NT2/D1 (cell line): ENCODE measurements at places on chromosomes 7 and 10.
A peak's percentile ranks its signal among the peaks of the same experiment; 100 is the strongest.

- no peak for DNase-seq
These were observed 17.8 kb upstream of the GATA3 start for GRCh38 chr10:8036506-8037198.

GRCh38 chr10:15705298-15705697, 14.4 kb downstream of the ITGA8 start:
- DNase-seq = no peak

DNA sequence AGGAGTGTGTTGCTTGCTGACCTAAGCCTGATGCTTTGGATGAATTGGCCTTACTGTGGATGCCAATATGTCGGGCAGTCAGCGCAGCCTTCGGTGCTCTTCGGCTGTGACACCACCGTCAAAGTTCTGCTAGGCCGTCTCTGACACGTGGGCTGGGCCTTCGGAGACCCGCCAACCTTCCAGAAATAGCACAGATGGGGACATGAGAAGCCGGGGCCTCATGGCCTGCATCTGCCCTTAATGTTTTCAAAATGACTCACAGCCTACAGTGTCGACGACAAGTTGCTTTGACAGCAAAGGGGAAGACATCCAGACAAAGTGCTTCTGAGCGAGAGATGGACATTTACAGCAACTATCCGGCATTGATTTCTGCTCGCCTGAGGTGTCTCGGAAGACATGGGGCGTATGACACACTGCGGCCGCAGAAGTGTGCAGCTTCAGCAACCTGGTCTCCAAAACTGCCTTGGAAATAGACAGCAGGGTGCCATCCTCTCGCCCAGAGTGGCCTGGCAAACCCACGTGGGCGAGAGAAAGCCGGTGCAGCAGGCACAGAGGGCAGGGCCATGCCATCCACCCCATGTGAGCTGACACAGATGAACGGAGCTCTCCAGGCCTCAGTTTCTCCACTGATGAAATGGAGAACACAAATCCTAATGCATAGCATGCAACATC, 94.0 kb upstream of the PPP2R2D start:
- no peak for DNase-seq

- DNase-seq = no peak
These were observed 37.3 kb downstream of the ZNF777 start for GRCh38 chr7:149423449-149424110.

DNA sequence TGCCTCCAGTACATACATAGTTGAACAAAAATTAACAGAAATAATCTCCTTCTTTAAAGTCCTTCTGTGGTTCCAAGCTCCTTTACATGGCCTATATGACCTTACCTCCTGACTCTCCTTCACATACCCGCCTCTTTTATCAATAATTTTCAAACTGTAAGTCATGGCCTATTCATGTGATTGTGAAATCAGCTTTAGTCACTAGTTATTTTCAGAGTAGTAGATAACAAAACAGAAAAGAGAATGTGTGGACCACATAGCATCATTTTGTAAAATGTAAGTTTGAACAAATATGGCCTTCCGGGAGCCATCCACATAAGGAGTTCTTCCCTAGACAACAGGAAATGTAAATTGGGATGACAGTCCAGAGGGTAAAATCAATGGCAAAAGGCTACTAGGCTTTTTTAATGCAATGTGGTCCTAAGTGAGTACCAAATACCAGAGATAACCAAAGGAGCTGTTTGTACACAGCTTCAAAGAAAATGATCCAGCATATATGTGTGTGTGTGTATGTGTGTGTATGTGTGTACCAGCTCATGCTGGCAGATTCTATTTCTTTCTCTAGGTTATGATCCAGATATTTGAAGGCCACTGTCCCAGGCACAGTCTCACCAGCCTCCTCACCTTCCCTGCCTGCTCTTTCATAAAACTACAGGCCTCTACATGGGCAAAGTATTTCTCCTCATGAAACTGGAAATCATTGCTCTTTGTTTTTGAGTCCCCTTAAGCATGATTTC, 12.3 kb upstream of the FAM133B start:
- no peak for DNase-seq

- DNase-seq = no peak
These were observed 108.2 kb downstream of the PIP4K2A start for GRCh38 chr10:22606164-22606614.

- DNase-seq = no peak
These were observed 26.8 kb downstream of the COBL start for GRCh38 chr7:51289623-51290303.

DNA sequence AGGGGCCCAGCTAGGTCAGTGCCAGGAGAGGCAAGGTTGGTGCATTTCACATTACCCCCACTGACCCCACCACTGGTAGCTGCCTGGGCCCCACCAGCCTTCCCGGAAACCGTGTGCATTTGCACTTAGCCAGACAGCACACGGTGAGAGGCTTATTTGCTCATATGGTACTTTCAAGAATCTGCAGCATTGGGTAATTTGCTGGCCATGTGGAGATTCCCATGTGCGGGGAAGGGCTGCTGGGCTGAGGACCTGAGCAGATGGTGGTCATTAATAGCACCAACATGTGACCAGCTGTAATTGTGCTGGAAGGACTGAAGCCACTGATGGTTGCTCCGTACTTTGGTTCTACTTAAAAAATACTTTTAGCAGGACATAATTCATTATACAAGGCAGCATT, 323.8 kb downstream of the DPP6 start:
- no peak for DNase-seq

GRCh38 chr7:106071356-106071998, 40.6 kb downstream of the SYPL1 start:
- no peak for DNase-seq

DNA sequence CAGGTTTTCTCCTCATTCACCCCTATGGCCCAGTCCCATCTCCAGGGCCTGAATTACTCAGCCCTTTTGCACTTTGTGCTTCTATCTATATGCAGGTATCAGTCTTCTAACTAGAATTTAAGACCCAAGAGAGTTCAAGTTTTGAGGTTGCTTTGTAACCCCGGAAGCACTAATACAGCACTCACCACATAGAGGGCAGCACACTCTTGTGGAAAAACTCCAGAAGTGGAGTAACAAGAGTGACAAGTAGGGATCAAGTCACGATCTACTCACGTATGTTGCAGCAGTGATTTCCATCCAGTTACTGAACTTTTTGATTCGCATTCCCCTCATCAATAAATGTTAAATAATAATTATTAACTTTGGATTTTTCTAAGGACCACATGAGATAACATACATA, 151.0 kb downstream of the CHCHD3 start:
- peak; percentile 9 for DNase-seq

DNA sequence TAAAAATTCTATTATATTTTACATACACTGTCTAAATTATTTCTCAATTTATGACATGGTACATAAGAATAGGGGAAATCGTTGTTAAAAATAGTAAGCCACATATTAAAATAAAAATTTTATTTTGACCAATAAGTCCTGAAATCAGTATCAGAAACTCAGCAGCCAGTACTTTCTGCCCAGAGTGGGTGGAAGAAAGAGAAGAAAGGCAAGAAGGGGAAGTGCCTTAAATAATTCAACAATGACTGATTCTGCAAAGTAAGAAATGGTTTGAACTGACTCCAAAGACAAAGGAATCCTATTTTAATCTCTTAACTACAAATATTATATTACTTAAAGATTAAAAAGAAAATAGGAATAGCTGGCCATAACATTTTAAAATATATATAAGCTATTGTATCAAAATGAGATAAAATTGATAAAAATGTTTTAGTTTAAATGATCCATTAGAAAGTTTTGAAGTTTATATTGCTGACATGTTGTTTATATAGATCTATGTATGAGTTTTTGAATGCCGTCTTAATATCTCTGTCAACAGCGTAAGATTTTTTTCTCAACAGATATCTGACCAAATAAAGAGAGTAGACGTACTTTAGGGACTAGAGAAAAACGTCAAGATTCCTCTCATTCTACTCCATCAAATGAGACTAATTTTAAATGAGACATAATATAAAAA, 30.2 kb upstream of the NRCAM start:
- no peak for DNase-seq

DNA sequence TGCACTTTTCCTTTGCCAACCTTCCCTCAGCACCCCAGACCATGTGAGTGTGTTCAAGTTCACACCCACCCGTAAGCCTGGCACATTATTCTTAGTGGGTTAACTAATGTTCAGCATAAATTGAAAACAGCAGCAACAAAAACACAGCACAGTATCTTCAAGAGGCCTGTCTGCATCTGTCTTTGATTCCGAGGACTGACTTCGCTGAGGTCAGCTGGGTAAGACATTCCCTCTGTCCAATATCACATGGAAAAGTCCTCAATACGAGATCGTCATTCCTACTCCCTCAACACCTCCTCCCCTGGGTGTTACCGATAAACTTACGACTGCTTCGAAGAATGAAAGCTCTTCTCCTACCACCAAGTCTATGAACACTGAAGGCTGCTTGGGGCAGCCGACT, 218.8 kb downstream of the SFMBT2 start:
- no peak for DNase-seq

DNA sequence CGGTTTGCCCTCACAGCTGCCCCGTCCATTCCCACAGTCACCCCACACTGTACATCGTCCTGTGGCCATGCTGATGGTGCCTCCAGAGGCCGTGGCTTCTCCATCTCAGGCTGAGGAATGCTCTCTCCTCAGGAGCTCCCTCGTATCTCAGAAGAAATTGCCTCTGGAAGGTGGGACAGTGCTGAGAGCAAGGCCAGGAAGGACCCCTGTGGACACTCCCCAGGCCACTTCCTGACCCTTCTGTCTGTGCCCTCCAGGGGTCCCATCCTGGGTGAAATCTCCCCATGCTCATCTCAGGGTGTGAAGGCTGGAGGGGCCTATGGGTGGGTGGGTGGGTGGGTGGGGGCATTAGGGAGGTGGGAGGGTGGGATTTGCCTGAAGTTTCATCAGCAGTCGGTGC, 454.3 kb downstream of the PLXNA4 start:
- DNase-seq = no peak

- DNase-seq = no peak
These were observed 10.0 kb upstream of the TLX1 start for GRCh38 chr10:101120884-101121653.

- DNase-seq = no peak
These were observed 116.9 kb downstream of the EVX1 start for GRCh38 chr7:27359181-27360125.
